ENCODE measurements at places on chromosomes 1 and 21.

DNA sequence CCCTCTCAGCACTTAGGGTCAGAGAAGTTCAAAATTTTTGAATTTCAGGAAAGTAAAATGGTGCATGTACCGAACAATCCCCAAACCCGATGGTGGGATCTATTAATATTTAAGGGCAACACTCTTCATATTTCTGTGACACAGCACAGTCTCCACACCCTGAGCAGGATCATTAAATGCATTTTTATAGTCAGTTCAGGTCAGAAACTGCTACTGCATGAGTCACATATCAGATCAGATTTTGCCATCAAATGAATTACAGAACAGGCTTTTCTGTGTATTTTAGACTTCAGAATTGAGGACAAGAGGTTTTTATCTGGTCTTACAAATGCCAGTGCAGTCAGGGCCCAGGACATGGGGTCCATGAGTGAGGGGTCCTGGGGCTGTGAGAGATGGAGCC is 79.2 kb downstream of the RIPK4 start:
- DNase-seq, result no peak

- no peak for DNase-seq
Measured at GRCh38 chr1:47984175-47984789, 12.9 kb downstream of the TRABD2B start.

- DNase-seq, result no peak
Measured at GRCh38 chr1:88579598-88579997, 104.5 kb upstream of the PKN2 start.

DNA sequence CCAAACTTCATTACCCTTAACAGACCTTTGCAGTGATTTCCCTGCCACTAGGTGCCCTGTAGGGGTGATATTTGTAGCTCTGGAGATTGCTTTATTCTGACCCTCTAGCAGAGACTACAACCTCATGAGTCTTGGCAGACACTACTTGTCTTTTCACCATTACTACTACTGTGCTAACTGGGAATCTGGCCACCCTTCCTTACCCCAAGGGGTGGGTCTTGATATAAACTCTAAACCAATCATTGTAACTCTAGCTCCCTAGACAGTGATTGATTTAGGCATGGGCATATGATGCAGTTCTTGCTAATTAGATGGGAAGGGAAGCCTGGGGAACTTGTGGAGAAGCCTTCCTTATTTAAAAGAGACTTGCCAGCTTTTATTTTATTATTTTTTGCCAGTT is 3.9 kb downstream of the KPNA6 start:
- no peak for DNase-seq

GRCh38 chr1:183061194-183061593 is 38.0 kb downstream of the LAMC1 start:
- no peak for DNase-seq

GRCh38 chr1:177775924-177776323 is 193.9 kb downstream of the SEC16B start:
- DNase-seq, result no peak

DNA sequence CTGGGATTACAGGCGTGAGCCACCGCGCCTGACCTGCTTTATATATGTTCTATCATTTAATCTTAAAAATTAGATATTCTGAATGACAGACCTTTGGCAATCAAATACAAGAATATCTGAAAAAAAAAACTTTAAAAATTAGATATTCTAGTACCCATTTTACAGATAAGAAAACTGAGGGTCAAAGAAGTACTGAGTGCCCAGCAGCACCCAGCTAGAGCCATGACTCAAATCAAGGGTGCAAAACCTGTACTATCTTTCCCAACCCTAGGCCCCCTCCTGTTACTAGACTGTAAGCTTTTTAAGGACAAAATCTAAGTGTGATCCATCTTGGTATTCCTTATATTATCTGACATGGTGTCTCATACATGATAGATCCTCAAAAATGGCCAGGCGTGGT is 8.3 kb downstream of the ARHGAP30 start:
- no peak for DNase-seq

DNA sequence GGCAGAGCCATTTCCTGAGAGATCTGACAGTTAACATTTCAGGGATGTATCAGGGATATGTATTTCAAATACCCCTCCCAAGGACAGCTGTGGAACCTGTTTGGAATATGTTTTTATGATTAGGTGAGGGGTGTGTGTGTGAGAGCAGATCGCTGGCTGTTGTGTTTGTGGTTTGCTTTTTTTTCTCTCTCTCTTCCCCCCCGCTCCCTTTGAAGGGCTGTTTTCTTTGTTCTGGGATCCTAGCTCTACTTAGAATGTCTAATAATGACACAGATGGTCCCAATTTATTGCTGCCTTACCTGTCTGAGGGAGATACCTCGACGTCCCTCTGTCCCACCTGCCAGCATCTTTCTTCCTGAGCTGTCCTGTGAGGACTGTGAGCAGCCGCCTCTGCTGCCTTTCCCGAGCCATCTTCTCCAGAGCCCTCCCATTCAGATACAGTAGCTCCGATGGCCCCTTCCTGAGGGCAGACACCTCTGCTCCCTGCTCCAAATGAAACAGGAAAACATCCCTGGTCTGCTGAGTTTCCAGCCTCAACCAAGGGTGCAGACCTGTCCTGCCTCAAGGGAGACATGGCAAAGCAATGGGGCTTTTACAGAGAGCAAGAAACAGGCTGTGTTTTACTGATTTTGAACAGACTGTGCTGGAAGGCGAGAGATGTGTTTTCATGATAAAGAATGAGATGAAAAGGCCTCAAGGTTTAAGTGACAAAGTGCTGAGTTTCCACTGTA is 138.0 kb upstream of the TNR start:
- DNase-seq, result no peak

GRCh38 chr1:236281198-236281653 is 532 bp downstream of the ERO1B start:
- no peak for DNase-seq

DNA sequence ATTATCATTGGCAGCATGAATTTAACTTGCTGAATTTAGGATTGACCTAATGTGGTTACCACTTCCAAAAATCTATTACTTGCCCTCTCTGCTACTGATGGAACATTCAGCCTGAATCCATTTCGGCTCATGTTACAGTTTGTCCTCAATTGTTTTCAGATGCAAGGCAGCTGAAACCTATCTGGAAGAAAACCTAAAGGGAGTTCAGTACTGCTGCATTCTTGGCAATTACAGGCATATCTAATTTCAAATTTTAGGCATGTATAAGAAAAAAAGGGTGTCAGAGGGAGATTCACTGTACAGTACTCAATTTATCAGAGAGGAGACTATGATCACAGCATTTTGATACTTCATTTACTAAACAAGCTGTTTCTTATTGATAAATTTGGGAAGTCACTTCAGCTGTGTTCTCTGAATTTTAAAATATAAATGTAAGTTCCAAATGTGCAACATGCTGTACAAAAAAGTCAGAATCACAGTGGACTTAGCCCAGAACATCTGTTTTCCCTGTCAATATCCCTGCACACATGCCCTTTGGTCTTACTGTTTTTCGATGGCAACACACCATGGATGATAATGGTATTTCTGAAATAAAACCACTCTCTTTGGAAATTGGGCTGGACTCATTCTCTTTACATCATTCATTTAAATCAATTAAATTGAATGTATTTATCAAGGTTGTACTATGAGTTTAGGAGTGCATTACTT is 651.6 kb upstream of the ADGRL4 start:
- DNase-seq, result peak; percentile 46

- DNase-seq, result no peak
Measured at GRCh38 chr1:53069663-53070327, 7.8 kb downstream of the PODN start.

DNA sequence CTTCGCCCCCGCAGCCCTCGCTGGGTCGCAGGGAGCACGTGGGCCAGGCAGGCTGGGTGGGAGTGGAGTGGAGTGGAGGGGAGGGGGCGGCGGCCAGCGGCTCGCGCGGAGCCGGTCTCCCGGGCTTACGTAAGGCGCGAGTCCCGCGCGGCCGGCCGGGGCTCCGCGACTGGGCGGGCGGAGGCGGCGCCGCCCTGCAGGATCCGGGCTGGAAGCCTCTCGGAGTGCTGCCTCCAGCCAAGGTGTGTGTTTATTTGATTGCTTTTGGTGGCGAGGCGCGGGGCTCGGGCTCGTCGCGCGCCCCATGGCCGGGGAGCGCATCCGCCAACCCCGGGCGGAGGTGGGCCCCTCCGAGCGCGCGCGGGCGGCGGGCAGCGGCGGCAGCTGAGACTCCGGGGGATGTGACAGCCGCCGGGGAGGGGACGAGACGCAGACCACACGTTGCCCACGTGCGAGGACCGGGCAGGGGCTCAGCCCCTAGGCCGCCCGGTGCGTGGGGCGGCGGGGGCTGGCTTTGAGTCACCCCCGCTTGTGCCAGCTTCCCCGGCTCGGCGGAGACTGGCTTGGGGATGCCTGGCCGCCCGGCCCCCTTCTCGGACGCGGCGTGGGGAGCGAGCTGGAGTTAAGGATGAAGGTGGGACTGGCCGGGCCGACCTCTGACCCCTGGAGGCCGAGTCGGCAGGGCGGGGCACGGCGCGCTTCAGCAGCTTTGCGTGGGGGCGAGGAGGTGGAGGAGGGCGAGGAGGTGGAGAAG is 402 bp upstream of the AK4 start:
- DNase-seq, result no peak

- DNase-seq, result no peak
Measured at GRCh38 chr1:236057546-236057945, 7.3 kb downstream of the NID1 start.

GRCh38 chr21:16454399-16454798 is 724.6 kb downstream of the USP25 start:
- no peak for DNase-seq

- DNase-seq, result no peak
Measured at GRCh38 chr1:116943438-116943837, 33.7 kb downstream of the PTGFRN start.
